NAMALWA (cell line): ENCODE measurements at places on chromosomes 12 and 14.
A peak's percentile ranks its signal among the peaks of the same experiment; 100 is the strongest.

GRCh38 chr12:112029301-112029700, 16.1 kb downstream of the ERP29 start:
- no peak for DNase-seq

GRCh38 chr12:105355752-105356151, 25.3 kb downstream of the C12orf75 start:
- no peak for DNase-seq

GRCh38 chr14:69105326-69105725, 47.6 kb downstream of the DCAF5 start:
- no peak for DNase-seq

DNA sequence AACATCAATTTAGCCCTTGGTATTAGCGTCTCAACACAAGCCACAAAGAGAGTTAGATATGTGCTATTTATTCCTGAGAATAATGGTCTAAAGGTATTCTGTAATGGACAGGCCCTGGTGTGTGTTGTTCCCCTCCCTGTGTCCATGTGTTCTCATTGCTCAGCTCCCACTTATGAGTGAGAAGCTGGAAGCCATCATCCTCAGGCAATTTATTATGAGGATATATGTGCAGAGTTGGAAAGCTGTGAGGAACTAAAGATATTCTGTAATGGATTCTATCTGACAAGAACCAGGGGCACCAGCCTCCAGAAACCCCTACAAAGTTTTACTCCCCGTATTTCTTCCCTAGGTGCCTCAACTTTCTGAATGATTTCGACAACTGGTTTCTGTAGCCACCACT, 210.8 kb downstream of the GRIN2B start:
- no peak for DNase-seq

DNA sequence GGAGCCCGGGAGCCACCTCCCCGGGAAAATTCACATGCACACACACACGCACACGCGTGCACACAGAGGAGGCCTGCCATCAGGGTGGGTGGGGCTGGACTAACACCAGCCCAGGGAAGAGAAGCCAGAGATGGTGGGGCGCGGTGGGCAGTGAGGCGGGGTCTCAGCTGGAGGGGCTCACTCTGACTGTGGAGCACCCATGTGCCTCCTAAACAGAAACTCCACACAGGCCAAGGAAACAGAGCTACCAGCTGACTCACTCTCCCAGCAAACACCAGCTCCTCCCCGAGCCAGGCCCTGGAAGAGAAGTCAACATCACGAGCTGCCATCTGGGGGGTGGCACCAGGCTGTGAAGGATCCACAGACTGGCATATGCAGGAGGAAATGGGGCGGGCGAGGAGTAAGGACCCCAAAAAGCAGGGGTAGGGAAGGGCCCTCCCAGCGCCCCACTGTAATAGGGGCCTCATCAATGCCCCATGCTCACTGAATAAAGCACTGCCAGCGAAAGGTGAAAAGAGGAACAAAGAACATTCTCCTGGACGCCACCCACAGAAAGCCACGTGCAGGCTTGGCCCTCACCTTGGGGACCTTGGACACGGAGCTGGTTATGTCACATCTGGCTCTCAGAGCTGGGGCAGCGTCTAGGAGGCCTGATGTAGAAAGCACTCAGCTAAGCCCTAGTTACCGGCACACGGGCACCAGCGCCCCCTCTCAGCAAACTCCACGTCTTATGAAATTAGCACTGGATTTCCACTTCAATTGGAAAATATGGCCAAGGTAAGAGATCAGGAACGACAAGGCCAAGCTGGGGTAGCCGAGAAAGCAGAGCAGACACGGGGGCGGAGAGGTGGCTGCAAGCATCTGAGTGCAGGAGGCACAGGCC, 8.4 kb upstream of the INF2 start:
- peak; percentile 82 for DNase-seq

DNA sequence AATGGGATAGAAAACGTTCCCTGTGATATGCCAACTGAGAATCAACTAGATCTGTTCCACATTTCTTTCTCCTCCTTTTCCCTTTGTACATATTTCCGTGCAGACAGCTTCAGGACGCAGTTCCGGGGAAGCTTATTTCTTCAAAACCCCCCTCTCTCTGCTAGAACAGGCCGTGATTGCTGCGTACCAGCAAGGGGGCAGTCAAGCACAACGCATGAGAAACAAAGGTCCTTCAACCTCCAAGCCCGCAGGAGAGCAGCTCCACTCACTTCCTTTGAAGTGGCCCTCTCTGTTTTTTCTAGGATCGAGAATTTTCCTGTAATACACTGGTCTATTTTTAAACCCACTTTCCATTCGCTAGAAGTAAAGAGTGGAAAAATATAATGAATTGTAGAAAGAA, 80.8 kb downstream of the ZNF664 start:
- no peak for DNase-seq

GRCh38 chr12:48512855-48513254, 12.6 kb upstream of the OR8S1 start:
- no peak for DNase-seq

- DNase-seq = no peak
Measured at GRCh38 chr12:122935318-122935717, 30.9 kb downstream of the ABCB9 start.

- DNase-seq = no peak
Measured at GRCh38 chr12:130716969-130717366, 869 bp upstream of the RIMBP2 start.

GRCh38 chr12:57164966-57165625, 17.7 kb upstream of the LRP1-AS start:
- no peak for DNase-seq

DNA sequence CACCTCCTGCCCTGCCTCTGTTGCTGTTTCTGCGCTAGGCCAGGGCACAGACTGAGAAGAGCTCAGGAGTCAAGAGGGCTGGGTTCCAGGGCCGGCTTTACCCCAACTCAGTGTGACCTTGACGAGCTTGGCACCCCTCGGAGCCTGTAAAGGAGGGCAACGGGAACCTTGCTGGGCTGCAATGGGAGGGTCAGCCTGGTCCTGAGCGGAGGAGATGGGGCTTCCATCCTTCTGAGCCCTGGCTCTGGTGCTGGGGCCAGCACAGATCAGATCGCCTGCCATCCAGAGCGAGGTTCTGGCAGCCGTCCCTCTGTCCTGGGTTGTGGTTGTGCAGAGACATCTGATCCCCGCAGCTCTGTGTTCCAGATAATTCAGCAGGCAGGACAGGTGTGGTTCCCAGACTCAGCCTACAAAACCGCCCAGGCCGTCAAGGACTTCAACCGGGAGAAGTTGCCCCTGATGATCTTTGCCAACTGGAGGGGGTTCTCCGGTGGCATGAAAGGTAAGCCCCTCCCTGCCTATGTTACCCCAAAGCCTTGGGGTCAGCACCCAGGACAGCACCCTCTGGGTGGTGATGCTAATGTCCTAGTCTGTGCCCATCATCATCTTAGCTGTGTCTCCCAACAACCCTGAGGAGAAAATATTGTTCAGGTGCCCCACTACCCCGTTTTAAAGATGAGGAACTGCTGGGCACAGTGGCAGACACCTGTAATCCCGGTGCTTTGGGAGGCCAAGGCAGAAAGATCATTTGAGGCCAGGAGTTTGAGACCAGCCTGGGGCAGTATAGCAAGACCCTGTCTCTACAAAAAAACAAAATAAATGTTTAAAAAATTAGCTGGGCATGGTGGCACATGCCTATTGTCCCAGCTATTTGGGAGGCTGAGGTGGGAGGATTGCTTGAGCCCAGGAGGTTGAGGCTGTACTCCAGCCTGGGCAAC, 50.2 kb downstream of the FOXN4 start:
- no peak for DNase-seq

- peak; percentile 66 for DNase-seq
Measured at GRCh38 chr14:90518941-90519256, 122.1 kb downstream of the CALM1 start.

DNA sequence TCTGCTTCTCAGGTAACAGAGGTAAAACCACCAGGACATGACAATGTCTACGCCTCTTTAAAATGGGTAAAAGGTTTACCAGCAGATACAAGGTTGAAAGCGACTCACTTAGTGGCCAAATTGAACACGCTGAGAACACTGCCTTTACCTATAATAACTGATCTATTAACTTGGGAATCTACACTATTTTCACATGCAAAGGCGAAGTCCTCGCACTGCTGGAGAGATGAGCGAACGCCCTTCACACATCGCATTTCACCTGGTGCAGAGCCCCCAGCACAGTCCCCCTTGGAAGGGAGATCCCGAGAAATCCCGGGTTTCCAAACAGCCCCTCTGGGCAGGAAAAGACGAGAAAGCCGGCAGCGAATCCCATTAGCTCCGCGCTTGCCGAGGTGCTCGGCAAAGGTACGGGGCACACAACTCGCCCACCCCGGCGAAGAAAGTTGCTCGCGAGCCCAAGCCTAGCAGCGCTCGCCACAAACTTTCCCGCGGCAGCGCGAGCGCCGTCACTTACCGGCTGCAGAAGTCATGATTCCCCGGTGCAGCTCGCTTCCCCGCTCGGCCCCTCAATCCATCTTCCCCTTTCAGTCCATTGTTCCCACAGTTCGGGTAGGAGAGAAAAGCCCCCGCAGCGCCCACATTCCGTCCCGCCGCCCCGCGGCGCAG, 423 bp downstream of the FGD6 start:
- DNase-seq = peak; percentile 60

DNA sequence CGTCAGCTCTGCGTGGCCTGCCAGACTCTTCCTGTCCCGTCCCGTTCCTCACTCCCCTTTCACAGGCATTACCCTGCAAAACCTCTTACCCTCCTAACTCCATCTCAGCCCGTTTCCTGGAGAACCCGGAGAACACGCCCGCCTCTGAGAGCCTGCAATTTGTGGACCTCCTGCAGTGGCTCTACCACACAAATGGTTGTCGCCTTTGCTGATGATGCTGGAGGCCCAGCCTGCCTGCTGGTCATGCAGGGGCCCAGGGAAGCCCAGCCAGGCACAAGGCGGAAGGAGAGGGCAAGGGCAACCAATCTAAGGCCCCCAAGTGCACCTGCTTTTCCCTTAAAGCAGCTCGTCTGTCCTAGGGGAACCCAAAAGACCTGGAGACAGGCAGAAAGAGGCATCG, 22.5 kb downstream of the RFLNA start:
- DNase-seq = no peak

DNA sequence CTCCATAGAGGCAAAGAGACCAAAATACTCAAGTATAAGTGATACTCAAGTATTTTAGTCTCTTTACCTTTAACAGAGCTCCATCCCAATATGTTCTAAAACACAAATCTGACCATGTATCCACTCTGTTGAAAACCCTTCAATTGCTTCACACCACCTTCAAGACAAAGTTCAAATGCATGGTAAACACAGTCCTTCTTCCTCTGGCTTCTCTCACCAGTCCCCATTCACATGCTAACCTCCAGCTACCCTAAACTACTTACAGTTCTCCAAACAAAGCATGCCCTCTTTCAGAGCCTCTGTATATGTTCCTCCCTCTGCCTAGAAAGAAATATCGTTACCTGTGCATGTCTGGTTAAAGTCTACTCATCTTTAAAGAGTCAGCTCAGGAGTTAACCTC, 100.2 kb downstream of the NUMB start:
- DNase-seq = no peak

GRCh38 chr14:37253905-37254304, 56.2 kb downstream of the MIPOL1 start:
- DNase-seq = no peak

DNA sequence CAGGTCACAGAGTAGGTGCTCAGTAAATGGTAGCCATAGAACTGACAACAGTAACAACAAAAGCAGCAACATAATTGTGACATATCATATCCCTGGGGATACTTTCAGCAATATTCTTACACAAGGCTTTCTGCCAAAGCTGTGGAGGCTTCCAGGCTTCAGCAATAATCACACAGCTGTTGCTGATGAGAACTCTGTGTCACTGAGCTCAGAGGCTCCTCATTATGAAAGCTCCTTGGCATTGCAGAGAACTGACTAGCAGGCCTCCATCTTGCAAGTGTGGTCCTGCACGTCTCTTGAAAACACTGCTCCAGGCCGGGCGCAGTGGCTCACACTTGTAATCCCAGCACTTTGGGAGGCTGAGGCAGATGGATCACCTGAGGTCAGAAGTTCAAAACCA, 97.3 kb upstream of the BTG1 start:
- no peak for DNase-seq

GRCh38 chr12:958588-959123, 9.2 kb upstream of the RAD52 start:
- no peak for DNase-seq
